ENCODE measurements at places on chromosomes 11 and 22.
A peak's percentile ranks its signal among the peaks of the same experiment; 100 is the strongest.

- DNase-seq: no peak
Observed at GRCh38 chr11:26072614-26073153, 259.2 kb upstream of the ANO3 start.

DNA sequence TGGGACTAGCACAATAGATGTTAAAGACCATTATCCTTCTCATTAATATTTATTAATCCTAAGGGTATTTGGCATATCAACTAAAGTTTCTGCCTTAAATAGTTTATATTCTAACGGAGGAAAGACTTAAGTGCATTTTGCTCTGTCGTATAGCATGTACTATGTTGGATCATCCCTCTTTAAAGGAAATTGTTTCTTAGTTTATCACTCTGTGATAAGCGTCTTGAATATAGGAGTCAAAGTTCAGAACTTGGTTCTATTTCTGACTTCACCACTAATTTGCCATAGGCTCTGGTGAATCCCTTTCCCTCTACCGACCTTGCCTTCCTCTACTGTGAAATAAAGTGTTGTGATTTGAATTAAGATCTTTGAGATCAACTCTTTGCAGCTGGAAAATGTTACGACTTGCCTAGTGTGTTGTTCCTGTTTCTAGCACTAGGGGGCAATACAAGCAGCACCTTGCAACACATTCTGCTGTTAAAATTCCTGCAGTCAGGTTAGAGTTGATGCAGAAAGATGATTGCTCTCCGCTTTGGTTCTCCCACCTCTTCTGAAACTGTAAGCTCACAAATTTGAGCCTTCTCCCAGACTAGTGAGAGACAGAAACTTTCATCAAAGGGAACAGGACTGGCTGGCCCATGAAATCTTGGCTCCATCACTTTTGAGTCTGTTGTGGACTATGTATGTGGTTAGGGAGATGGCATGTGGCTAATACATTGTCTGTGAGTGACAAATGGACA, 27.8 kb upstream of the ZNRF3 start:
- DNase-seq: no peak

- DNase-seq: no peak
Observed at GRCh38 chr11:16737818-16738192, 642 bp upstream of the C11orf58 start.

DNA sequence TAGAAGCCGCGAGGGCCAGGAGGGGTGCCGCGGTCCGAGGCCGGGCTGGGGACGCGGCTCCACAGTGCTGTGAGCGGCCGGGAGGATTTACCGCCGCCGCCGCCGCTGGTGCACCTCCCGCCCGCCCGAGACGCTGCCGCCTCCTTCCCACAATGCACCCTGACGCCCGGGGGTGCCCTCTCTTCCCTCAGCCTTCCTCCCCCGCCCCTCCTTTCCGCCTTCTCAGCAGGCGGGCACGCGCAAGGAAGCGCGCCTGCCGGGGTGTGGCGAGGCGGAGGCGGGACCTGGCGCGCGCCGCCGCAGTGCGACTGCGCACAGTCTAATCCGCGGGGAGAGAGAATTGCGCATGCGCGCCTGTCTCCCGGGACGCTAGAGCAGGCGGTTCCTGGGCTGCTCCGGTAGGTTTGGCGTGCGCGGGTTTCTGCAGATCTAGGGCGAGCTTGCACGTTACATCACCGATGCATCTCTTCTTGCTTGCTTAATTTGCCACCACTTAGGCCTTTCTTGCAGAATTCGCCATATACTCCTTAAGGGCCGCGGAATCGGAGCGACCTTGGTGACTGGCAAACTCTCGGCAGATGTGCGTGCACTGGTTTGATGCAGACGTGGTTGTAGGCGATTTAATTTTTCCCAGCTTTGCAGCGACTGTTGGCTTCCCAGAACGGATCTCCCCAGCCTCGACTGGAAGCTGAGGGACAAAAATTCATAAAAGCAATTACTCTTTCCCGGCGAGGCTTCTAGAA, at the start of the genes GVQW3 and THAP12:
Gene GVQW3, plus strand, starts transcription at position 347 of the 743 bp plus-strand sequence. CDS start 506 bp downstream, outside the sequence.
Gene THAP12, minus strand, starts transcription at position 156 of the 743 bp plus-strand sequence. CDS start 296 bp downstream, outside the sequence.
- DNase-seq: peak; percentile 96

- DNase-seq: no peak
Observed at GRCh38 chr11:126277780-126278179, 5.1 kb upstream of the TIRAP start.

DNA sequence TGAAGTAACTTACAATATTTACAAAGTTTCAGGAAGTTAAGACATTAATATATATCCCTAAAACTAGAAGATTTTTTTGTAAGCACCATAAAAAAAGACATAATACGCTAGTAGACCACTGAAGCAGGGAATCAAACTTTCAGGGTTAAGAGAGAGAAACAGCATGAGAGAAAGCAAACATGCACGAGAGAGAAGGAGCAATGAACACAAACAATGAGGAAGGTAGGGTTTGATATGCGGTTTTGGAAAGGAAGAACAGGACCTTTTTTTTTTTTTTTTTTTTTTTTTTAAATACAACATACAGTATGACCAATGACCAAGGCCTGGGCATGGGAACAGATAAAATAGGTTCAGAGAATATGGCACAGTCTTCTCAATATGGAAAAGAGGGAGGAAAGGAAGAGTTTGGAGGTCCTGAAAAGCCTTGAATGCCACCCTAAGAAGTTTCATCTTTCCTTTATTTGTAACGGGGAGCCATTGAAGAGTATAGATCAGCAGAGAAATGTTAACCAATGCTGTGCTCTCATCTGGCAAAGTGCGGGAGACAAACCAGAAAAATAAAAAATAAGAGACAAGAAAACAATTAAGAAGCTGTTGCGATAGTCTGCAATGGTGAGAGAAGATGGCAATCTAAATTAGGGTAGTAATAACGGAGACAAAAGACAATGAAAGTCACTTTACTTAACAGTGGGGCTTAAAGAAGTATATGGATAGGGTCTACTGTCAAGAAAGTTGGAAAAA, 101.0 kb downstream of the USP35 start:
- DNase-seq: no peak

- peak; percentile 25 for DNase-seq
Observed at GRCh38 chr11:3058753-3059664, 1.8 kb upstream of the CARS1 start.

- no peak for DNase-seq
Observed at GRCh38 chr11:63629426-63629825, 15.2 kb upstream of the PLAAT3 start.

DNA sequence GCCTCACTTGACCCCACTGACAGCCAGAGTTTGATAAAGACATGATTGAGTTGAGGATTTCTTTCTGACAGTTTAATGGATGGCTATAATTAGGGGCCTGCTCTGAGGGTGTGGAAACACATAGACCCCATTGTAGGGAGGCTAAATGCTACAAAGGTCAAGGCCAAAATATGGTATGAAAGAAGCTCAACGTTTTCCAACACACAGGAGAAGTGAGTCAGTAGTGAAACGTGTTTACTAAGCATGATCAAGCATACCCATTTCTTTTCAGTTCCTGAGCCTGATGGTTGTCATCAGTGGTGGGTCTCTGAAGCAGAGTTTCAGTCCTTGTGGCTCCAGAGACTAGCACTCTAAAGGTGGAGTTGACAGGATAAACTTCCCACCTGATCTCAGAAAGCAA, 69.7 kb downstream of the SNX19 start:
- DNase-seq: no peak

GRCh38 chr11:132228746-132229325, 858.4 kb downstream of the NTM start:
- no peak for DNase-seq

DNA sequence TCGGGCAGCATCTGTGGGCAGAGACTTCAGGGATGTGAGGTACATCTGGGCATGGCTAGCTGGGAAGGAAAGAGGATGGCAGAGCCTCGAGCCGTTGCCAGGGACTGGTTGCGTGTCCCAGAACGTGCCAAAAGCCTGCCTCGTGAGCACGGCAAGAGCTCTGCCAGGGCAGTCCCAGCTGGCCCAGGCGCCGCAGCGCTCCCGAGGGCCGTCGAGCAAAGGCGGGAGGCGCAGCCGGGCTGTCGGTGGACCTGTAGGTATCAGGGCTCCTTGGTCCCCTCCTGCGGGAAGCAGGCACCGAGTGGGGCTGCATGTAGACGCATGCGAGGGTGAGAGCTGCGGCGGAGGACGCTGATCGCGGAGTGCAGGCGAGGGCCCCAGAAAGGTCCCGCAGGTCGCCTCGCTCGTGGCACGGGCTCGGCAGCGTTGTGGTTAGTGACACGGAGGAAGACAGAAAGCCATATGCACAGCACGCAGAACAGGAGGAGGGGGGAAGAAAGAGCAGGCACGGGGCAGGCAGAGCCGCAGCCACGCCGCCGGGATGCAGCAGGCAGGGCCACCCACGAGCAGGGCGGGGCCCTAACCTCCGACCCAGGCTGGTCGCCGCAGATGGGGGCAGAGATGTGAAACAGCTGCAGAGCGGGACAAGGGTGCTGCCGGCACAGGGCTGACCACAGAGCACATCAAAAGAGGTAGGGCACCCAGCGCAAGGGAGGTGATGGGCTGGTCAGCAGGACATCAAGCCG, 18.0 kb downstream of the LSP1 start:
- no peak for DNase-seq

DNA sequence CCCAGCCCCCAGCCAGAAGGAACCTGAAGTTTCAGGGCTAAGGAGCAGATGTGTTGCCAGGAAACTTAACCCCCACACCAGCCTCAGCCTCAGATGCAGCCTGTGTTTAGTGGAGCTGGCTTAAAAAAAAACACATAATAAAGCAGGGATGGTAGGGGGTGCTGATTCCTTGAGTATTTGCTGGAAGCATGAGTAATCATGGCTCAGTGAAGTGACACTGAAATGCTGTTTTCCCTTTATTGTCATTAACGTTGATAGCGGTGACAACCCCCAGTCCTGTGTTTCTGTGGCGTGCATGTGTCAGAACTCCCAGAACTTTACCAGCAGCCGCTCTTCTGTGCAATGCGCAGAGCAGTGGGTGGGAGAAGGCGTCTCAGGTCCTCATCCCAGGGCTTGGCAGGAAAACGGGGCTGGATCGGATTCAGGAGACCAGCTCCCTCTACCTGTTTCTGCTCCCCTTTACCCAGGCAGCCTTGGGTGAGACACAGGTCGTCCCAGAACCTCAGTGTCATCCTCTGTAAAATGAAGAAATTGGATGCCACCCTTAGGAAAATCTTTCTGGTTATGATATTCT, 1282.1 kb downstream of the TBC1D22A start:
- DNase-seq: no peak

DNA sequence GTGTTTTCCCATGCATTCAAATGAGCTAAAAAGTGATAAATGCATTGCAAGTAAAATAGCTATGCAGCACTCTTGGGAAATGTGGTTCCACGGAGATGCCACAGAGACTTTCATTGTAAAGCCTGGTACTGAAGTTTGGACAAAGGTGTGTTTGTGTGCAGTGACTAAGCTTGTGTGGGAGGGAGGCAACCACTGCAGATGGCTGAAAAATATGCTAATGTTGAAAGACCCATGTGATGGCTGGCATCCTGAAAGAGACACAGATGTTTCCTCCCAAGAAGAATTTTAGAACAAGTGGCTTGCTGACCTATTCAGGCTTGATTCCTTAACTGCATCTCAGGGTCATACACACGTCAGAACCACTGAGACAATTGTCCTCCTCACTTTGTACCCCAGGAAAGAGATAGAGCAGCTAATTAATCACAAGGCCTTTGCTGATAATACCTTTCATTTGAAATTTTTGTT, 73.8 kb downstream of the FAM76B start:
- no peak for DNase-seq

DNA sequence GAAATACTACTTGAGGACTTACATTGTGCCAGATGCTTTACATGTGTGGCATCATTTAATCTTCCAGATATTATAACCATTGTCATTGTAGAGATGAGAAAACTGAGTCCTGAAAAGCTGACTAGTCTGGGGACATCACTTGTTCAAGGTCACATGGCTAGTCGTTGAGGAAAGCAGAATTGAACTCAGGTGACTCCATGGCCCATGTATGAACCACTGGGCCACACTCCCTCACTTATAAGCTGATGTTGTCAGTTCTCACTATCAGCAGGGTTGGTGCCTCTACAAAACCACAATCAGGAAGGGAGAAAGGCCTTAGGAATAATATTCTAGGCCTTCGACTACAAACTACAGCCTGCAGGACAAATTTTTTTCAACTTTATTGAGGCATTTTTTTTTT, 26.1 kb upstream of the ADA2 start:
- DNase-seq: no peak

GRCh38 chr11:67113231-67113721, 5.8 kb upstream of the KDM2A start:
- DNase-seq: no peak

- no peak for DNase-seq
Observed at GRCh38 chr11:70471254-70471653, 72.9 kb downstream of the CTTN start.

DNA sequence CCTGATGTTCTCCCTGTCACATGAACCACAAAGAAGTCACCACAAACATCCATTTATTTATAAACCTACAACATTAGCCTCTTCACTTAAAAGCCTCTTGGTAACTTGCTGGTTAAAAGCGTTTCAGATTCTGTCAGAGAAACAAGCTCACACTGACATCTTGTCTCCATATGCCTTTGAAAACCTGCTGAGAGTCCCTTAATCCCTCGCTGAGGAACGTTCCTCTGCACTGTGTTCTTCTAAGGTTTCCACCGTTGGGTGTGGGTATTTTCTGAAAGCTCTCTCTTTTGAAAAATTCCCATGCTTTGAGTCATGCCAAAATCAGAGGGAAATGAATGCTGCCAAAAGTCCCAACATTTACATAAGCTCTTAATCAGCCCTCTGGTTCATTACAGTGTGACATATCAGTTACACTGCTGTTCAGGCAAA, 149.8 kb downstream of the CCDC34 start:
- no peak for DNase-seq

- no peak for DNase-seq
Observed at GRCh38 chr22:45181240-45181639, 17.5 kb downstream of the NUP50 start.

DNA sequence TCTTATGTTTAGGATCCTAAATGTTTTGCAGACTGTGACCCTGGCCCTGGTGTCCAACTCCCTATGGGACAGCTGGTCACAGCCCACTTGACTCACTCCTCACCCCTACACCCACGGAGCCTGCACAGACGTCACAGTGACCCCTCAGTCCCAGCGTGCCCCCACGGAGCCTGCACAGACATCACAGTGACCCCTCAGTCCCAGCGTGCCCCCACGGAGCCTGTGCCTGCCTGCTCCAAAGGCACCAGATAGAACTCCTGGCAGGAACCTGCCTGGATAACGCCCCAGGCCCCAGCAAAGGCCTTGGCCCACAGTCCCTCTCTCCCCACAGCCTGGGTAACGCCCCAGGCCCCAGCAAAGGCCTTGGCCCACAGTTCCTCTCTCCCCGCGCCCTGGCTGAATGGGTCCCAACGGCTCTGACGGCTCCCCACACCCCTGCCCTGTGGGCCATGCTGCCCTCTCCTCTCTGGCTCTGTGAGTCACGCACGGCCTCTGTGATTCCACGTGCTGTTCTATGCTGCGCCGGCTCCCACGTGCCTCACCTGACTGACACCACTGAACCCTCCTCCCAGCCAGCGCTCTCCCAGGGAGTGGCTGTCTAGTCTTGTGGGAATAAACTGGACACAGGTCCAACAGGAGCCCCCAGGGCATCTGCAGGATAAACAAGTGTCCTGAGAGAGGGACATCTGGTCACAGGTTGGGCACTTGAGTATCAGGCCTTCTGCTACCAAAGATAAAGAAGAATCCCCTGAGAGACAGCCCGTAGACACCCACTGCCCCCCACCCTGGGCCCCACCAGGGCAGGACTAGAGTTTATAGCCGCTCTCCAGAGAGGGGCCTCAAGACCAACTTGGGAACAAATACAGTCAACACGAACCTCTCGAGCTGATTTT, 250.3 kb downstream of the BRD1 start:
- no peak for DNase-seq

All from gastrocnemius medialis (tissue), 4 donors.